Mucosa of descending colon (tissue), 3 donors: ENCODE measurements at places on chromosomes 2 and 18.

DNA sequence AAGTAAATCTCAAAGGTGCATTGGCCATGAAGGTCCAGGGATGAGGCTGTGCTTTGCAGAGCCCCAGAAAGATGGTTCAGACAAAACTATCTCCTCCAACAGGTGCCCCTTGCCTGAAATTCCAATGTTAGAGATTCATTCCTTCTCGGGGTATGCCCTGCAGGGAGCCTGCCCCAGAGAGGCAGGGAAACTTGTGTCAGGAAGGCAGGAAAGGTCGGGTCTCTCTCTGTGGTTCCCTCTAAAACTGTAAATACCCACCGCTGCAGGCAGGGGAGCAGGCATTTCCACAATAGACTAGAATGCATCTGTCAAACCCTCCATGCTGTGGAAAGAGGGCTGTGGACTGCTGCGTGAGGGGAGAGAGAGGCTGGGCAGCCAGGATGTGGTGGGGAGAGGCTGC, 207.8 kb upstream of the SMAD2 start:
- DNase-seq, result no peak

GRCh38 chr2:15302154-15302553, 259.0 kb downstream of the NBAS start:
- no peak for DNase-seq

DNA sequence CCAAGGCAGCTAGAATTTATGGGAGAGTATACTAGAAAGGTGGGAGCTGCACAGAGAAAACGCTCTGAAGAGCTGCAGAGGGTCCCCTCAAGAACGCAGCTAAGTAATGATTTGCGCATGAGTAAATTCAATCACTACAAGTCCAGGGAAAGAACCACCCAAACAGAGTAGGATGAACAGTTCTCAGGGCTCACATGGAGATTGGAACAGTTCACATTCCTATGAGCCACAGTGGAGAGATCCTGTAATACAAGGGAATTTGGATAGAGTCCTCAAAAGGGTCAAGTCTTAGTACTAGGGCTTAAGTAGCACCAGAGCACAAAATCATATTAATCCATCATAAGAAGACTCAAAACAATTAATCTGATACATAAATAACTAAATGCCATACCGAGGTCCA, 12.7 kb downstream of the OLA1 start:
- no peak for DNase-seq

- no peak for DNase-seq
These were observed 133.5 kb downstream of the ASB1 start for GRCh38 chr2:238560234-238560633.

GRCh38 chr18:68314403-68314802, 400.5 kb downstream of the TMX3 start:
- DNase-seq, result no peak
